ENCODE measurements at places on chromosomes 4 and X.

- no peak for DNase-seq
These were observed 194.9 kb downstream of the CBLL2 start for GRCh38 chrX:22467571-22467970.

GRCh38 chr4:42281324-42282020 lies 115.8 kb upstream of the SHISA3 start:
- no peak for DNase-seq

DNA sequence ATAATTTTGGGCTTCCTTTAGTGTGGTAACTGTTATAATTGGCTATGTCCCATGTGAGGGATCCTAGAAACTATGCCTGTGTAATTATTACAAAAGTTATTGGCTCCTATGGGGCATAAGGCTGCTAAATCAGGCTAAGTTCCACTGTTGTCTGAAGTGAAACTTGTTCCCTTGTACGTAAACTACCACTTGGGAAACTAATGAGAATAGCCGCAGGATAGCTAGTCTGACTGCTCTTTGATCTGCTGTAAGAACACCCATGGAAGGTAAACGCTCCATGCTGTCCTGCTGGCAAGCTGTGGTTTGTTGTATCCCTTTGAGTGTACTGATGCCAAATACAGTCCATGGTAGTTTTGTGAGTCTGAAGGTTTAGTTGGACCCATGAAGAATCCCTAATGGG lies 9.3 kb upstream of the MAOA start:
- no peak for DNase-seq

DNA sequence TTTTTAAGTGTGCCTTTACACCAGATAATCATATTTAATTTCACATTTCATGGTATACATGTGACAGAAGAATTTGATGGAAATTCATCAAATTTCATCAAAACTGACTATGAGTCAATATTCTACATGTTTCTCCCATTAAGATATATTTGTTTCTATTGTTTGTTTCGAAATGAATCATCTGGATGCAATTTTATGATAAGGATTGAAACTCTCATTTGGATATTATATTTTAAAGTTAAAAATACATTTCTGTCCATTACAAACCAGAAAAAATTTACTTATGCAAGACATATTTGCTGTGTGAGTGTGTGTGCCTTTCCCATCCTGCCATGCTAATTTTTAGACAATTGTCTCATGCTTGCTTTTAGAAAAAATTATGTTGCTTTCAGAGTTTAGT lies 52.2 kb downstream of the SULT1B1 start:
- DNase-seq: no peak

DNA sequence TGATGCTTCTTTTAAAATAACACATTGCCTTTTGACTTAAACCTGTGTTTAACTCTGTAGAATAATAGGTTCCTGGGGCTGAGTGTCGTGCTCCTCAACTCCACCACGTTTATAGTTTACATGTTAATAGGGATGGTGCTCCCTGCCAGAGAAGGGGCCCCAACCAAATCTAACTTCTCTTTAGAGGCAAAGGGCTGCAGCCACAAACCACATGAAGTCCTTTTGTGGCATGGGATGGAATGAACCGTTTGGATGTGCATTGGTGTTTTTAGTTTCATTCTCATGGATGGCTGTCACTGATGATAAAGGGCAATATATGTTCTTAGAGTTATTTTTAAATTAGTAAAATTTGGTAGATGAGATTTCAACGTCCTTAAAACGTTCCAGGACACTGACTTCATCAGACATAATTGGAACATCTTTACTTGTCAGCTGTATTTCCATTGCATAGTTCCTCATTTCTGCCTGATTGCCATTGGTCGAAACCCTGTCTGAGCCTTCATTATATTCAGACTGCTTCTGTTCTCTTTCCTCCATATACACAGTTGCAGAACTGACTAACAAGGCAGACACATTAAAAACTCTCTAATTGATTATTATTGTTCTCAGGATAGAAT lies 60.4 kb upstream of the HPF1 start:
- DNase-seq: no peak

DNA sequence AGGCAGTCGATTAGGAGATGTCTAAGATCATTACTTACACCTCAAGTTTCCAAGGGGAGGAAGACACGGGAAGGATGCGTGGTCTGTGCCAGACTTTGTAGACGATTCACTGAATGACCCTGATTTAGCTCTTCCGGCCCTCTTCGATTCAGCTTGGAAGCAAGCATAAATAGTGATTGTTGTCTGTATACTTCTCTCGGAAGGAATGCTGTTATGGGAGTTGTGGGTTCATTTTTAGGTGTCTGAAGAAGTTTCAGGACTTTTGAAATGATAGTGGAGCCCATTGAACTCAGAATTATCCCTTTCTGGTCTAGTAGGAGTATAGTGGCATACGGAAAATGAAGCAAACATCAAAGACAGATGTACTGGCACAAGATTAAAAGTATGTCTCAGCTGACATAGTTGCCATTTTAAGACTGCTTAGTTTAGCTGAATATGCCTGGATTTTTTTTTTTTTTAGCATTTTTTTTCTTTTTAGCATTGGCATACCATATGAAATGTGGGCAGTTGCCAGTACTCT lies 1.0 kb upstream of the ANKRD17 start:
- DNase-seq: no peak

- DNase-seq: no peak
These were observed 5.5 kb upstream of the STK26 start for GRCh38 chrX:132017431-132018185.

DNA sequence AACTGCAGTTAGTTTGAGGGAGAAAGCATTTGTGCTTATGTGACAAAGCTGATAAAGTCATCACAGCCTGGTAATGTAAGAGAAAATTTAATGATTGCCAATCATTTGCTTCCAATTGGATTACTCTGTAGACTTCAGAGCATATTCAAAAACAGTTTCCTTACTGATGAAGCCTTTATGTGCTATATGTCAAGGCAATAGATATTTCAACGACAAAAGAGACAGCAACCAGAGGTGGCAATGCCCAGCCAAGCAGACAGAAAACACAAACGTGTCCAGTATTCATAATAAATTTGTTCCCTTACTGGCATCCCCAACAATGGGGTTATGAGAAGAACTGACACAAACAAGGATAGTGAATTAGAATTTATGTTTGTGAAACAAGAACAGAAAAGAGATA lies 1840.3 kb upstream of the PCDH7 start:
- DNase-seq: no peak

GRCh38 chr4:93658443-93658842 lies 170.1 kb upstream of the ATOH1 start:
- no peak for DNase-seq

- DNase-seq: no peak
These were observed 34.9 kb downstream of the MAML3 start for GRCh38 chr4:140118931-140119640.

GRCh38 chr4:156954587-156954986 lies 17.0 kb downstream of the PDGFC start:
- no peak for DNase-seq

GRCh38 chr4:118916691-118917289 lies 28.1 kb downstream of the SYNPO2 start:
- DNase-seq: no peak

DNA sequence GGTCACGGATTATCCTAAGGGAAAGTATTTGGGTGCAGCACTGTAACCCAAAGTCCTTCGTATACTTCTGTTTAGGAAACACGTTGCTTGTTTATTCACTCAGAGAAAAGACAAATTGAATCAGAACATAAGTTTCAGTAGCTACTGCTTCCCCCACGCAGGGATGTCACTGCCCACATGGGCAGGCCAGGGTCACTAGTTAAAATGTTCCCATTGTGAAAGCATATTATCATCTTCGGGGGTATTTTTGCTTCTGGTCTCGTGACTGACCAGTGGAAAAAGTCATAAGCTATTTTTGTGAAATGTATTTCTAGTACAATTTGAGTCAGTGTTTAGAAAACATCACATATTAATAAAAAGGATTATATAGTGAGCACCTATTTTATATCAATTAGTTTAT lies 377.8 kb downstream of the PCDH7 start:
- no peak for DNase-seq

- no peak for DNase-seq
These were observed 1043.1 kb upstream of the PABPC4L start for GRCh38 chr4:135244696-135245095.

GRCh38 chr4:168853770-168854169 lies 156.3 kb downstream of the CBR4 start:
- no peak for DNase-seq

DNA sequence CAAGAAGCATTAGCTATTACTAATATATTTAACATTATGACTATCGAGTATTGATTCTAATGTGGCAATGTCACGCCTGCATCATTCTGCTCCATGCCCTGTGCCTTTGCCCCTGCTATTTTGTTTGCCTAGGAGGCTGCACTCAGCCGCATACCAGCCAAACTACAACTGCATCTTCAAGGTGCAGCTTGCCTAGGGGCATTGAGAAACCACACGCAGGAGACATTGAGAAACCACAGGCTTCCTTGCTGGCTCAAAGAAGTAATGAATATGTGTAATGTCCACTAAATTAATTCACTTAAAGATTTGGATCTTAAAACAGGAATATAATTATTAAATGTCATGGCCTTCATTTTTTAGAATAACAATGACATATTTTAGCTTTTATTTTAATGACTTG lies 683.6 kb upstream of the TENM3 start:
- no peak for DNase-seq

DNA sequence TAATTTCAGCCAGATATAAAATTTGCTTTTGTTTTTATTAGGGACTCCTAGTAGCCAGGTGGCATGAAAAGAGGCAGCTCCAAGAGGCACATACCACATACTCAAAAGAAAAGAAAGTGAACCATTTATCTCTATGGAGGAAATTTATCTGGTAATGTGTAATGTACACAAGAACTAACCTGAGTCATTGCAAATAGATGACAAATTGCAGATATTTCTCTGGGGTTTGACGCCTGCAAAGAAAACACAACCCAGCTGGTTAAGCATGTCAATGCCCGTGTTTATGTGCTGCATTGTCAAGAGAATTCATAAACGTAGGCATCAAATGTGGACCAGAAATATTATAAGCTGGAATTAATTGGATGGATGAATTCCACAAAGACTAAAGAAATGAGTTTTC lies 46.9 kb upstream of the PHKA2 start:
- no peak for DNase-seq

DNA sequence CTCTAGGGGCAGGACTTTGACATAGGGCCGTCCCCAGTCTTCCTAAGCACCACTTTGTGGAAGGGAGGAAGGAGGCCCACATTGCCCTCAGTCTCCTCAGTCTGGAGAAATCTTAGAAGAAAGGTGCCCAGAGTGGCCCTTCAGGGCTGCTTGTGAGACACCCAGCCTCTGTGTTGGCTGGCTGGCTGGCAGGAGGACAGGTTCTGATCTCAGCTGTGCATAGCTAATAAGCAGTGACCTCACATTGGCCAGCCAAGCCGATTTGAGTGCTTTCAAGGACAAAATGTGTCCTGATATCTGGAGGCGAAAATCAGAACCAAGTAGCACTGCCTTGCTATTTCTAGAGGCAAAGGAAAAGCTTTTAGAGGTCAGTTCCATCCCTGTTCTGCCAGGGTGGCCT lies 211.5 kb downstream of the BCOR start:
- DNase-seq: no peak

DNA sequence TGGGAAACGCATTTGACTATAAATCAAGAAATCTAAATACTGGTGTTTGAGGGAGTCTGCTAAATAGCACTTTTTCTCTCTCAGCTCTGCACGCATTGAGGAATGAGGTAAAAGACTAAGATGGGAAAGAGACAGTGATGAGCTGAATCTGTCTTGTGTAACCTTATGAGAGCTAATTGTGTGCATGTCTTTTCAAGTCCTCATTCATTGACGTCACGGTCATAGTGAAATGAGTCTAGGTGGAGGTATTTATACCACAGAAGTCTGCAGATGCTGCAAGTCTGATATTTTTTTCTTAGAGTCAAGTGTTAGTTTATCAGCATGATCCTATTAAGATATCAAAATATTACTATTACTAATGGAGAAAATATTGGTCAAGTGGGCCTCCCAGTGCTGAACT lies 361.5 kb upstream of the HS3ST1 start:
- no peak for DNase-seq

- no peak for DNase-seq
These were observed 5.9 kb upstream of the PLA2G12A start for GRCh38 chr4:109735566-109736365.

GRCh38 chr4:108560616-108561015 lies 59.8 kb upstream of the RPL34 start:
- no peak for DNase-seq

DNA sequence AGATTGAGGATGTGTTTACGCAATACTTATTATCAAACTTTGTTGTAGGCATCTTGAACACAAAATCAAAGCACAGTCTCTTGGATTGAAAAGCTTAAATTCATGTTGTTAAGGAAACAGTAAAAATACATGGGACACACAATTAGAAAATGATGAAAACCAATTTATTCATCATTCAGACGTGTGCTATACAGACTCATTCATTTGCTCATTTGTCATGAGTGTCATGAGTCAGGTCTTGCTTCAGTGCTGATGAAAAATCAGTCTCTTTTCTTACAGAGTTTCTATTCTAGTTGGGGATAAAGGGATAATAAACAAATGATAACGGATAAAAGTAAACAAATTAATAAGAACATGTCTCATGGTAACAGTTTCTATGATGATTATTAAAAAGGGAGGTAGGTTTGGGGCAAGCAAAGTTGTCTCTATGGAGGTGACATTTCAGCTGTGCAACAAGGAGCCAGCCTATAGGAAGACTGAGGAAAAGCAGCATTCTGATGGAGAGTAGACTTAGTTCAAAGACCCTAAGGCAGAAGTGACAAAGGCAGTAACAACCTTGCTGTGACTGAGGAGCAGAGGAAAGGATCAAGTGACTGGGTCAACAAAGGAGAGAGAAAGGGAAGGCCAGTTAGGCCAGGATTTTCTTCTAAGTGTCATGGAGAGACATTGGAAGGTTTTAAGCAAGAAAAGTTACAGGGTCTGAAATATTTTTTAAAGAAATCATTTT lies 224.0 kb upstream of the HHIP start:
- no peak for DNase-seq

DNA sequence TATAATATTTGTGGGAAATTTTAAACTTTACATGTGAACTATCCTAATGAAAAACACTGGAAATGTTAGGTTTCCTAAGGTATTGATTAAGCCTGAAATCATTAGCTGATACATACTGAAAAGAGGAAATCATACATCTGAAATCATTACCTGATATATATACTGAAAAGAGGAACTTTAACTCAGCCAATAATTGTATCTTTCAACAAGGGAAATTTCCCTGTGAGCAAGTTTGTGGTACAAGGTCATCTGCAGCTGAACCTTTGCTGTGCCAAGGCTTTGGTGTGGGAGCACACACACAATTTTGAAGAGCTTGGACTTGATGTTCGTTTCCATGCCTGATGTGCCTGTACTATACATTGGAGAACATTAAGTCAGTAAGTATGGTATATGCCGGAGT lies 131.9 kb upstream of the USP9X start:
- no peak for DNase-seq

- DNase-seq: no peak
These were observed 954.1 kb upstream of the INTU start for GRCh38 chr4:126678618-126679017.

GRCh38 chr4:2817701-2818350 lies 24.9 kb downstream of the SH3BP2 start:
- no peak for DNase-seq

DNA sequence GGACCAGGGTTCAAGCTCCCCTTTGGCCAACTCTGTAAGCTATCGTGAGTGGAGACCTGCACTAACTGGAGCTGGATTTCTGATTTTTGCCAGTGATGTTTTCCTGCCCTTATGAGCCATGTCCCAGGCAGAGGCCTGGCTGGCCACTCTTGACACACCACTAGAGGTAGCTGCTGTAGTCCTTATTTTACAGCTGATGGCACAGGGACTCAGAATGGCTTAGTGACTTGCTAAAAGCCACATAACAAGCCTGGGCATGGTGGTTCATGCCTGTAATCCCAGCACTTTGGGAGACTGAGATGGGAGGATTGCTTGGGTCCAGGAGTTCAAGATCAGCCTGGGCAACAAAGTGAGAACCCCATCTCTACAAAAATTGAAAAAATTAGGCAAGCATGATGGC lies 33.4 kb downstream of the CYTL1 start:
- DNase-seq: no peak
